ENCODE measurements at places on chromosomes 3 and 15.

DNA sequence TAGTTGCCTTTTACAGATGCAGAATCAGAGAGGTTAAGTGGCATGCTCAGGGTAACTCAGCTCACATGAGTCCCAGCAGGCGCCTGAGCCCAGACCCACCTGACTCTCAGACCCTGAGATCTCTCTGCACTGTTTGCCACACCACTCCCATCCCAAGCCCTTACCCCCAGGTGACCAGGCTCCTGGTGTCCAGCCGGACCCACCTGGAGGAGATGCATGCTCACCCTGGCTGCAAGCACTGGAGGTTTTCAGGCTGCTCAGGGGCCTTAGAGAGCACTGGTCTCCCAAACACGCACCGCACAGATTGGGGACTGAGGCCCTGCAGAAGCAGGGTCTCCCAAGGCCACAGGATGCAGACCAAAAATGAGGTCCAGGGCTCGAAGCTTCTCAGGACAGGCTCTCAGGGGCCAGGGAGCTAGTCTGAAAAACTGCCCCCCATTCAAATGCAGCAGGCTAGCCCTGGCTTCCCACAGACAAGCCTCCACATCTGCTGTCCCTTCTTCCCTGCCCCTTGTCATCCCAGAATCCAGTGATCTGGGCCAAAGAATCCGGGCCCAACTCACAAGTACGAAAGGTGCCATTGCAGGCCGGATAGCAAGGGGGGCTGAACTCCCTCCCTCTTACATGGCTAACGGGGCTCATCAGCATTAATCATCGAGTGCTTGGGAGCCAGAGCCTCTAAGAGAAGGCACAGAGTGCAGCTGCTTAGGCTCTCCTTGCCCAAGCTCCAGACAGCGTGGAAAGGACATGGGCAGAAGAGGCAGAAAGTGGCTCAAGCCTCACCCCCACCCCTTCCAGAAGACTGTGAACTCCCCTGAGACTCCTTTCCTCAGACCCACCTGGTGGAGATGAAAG lies 90.2 kb upstream of the PRR20G start:
- DNase-seq: no peak

- DNase-seq: no peak
Measured at GRCh38 chr3:12308517-12308916, 19.6 kb downstream of the PPARG start.

GRCh38 chr3:3119393-3119851 lies 7.3 kb upstream of the TRNT1 start:
- DNase-seq: no peak

- no peak for DNase-seq
Measured at GRCh38 chr15:52224211-52224610, 33.0 kb upstream of the GNB5 start.

DNA sequence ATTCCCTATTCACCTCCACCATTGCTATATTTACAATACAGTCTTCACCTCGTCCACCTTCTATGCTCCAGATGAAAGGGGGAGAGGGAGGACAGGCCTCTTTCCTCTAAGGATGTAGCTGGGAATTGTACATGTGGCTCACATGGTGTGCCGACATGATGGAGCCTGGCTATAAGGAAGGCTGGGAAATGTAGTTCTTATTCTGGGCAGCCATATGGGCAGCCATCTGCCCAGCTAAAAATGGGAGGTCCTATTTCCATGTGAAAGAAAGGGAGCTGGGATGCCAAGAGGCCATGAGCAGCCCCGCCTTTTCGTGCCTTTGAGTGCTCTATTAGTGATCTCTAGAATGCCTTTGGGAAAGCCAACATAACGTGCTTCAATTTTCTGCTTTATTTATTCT lies 27.1 kb upstream of the MGLL start:
- no peak for DNase-seq

- DNase-seq: no peak
Measured at GRCh38 chr3:110743202-110743601, 328.4 kb upstream of the NECTIN3 start.

- no peak for DNase-seq
Measured at GRCh38 chr3:156038869-156039268, 81.5 kb upstream of the KCNAB1 start.

- DNase-seq: no peak
Measured at GRCh38 chr3:79960594-79960993, 192.8 kb upstream of the ROBO1 start.

GRCh38 chr3:10155123-10155472 lies 9.6 kb upstream of the IRAK2 start:
- DNase-seq: no peak

- DNase-seq: peak; percentile 66
Measured at GRCh38 chr15:90190606-90191343, 10.4 kb upstream of the SEMA4B start.

GRCh38 chr3:158731938-158732855 lies at the start of gene RARRES1:
TSS of gene RARRES1 (minus strand) at chr3:158732457. CDS start at chr3:158732415, 42 bp downstream.
- DNase-seq: peak; percentile 26

DNA sequence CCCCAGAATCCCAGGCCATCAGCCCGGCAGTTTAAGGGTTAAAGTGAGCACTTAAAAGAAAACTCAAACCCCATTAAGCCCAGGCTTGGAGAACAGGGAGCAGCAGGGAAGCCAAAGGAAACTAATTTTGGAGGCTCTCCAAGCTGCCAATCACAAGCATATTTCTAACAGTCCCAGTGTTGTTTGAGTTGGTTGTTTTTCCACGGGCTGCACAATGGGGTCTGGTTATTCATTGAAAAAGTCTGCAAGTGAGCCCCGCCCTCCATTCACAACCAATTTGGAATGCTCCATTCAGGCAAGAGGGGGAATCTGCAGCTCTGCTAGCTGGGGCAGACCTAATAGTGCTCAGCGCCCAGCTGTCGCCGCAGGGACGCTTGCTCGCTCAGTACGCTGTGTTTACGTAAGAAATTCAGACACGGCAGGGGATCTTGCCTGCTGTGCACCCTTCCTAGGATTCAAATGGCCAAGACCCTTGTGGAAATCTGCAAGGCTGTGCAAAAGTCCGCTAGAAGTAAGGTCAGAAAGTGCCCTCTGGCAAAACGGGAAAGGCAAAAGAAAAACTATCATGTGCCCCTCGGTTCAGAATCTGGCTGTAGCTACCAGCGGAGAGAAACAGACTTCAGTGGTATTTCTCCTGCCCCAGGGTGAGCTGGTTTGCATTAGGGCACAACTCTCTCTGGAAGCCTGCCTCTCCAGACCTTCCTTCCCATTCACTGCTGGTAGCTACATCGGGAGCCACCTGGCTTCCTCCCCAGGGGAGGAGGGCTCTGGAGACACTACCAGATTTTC lies 11.0 kb downstream of the ETV5 start:
- no peak for DNase-seq

Data from activated B cell treated with CpG ODN at 0.5 μM for 24 hours (primary cell).